ENCODE measurements at places on chromosomes 4 and X.

GRCh38 chrX:22800806-22801205, 199.0 kb upstream of the DDX53 start:
- DNase-seq, result no peak

DNA sequence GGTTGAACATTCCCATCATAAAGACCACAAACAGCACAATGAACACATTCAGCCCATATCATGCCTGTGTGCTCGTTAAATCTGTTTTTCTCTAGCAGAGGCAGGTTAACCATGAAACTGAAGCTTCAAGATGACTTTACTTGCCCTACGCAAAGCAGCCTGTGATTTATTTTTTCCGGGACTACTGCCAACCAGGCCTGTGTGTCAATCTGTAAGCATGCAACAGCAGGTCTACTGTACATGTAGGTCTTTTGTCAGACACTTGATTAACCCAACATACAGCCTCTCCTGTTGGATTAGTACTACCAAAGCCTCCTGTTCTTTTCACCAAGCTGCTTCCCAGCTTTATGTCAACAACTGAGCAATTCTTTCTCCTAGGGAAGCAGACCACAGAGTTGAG, 85.5 kb upstream of the ACSL1 start:
- no peak for DNase-seq

DNA sequence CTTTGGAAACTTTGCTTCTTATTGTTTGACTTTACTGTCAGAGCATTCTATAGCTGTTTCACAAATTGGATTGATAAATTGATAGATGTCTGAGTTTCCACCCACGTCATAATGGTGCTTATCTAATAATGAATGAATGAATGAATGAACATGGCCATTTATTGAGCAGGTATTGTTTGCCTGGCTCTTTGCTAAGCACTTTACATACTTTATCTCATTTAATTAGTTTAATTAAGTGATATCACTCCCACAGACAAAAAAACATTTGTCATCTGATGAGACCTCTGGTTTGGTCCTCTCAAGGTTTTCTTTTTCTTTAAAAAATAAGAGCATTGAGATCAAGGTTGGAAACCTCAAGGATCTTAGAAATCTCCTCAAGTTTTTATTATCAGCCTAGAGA, 2.8 kb downstream of the FRAS1 start:
- DNase-seq, result no peak

- no peak for DNase-seq
Observed at GRCh38 chr4:16852228-16852627, 46.2 kb downstream of the LDB2 start.

GRCh38 chr4:65656008-65656407, 14.3 kb downstream of the EPHA5 start:
- no peak for DNase-seq

- no peak for DNase-seq
Observed at GRCh38 chrX:123742440-123742839, 9.6 kb upstream of the THOC2 start.

- DNase-seq, result no peak
Observed at GRCh38 chr4:186161138-186161537, 30.2 kb upstream of the CYP4V2 start.

DNA sequence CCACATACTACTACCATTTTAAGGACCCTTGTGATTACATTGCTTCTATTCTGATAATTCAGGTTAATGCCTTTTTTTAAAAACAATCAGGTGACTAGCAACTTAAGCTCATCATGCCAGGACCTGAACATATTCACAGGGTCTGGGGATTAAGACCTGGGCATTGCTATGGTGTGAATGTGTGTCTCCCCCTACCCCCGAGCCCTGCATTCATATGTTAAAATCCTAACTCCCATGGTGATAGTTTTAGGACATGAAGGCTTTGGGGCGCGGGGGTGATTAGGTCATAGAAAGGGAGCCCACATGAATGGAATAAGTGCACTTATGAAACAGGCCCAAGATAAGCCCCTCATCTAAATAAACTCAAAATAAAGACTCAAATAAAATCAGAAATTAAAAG, 734.4 kb upstream of the PABPC4L start:
- DNase-seq, result no peak

GRCh38 chr4:17115583-17115982, 217.1 kb upstream of the LDB2 start:
- DNase-seq, result no peak

GRCh38 chr4:5705647-5706320, 2.6 kb downstream of the EVC2 start:
- no peak for DNase-seq

DNA sequence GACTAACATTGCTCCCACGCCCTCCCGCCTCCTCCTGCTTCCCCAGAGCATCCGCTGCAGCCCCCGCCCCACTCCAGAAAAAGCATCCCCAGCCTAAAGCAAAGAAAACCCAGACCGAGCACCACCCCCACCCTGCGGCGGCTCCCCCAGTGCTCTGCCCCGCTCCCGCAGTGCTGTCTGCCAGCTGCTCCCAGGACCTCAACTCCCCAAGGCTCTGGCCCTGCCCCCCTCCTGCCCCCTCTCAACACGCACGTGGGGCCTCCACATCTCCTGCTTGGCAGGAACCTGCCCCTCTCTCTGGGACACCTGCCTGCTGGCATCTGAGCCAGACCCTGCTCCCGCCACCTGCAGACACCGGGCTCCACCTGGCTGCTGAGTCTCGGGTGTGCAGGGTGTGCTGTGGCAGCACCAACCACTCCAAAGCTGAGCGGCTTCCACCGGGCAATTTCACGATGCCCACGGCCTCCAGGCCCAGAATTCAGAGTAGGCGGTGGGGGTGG, 79.4 kb downstream of the FAM53A start:
- DNase-seq, result no peak

- DNase-seq, result no peak
Observed at GRCh38 chrX:3129256-3129655, 88.0 kb downstream of the ARSF start.

GRCh38 chrX:16914058-16914457, 32.4 kb upstream of the REPS2 start:
- no peak for DNase-seq

- no peak for DNase-seq
Observed at GRCh38 chr4:79044141-79044659, 105.0 kb upstream of the PAQR3 start.

DNA sequence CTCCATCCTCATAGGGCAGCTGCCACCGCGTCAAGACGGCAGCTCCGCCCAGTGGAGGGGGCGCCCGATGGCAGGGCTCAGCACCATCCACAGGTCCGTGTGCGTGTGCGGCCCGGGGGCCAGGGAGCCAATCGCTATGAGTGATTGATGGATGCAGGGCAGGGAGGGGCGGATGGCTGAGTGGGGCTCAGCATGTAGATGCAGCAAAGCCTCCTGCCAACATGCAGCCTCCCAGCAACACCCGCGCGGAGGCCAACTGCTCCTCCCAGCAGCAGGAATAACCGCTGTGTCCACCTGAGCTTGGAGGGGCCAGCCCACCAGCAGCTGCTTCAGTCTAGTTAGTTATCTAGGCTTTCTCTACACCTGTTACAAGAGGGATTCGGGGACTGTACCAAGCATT, 77.4 kb downstream of the MTMR1 start:
- DNase-seq, result no peak

DNA sequence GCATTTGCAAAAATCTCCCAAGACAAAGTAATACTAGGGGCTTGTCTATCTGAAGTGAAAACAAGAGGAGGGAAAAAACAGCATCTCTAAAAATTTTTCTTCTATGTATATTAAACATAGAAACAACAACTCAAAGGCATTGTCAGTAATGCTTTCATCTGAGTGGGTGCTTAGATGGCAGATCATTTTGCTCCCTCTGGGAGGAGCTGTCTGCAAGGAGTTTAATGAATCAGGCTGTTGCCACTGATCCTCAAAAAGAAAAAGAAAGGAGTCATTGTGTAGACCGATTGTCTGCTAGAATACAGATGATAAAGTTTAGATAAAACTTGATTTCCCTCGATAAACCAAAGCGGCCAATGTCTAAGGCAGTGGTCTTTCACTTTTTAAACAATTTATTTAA, 49.7 kb upstream of the KLHL8 start:
- DNase-seq, result no peak
